Psoas muscle (tissue), 8 donors: ENCODE measurements at places on chromosomes 4 and X. TPM values are rescaled to one million over a fixed set of nuclear protein-coding genes. Genes with fewer than 3 reads are reported as not detected.

- no peak for DNase-seq
Observed at GRCh38 chrX:129144172-129145038, 378.9 kb downstream of the SMARCA1 start.

- DNase-seq: no peak
Observed at GRCh38 chrX:78066110-78066509, 37.9 kb upstream of the PGK1 start.

GRCh38 chr4:180610324-180610723 lies 1632.9 kb upstream of the TENM3 start:
- DNase-seq: no peak

Gene SLITRK4
- total RNA-seq: 12.9 TPM

GRCh38 chr4:20496068-20496467 lies 204.2 kb upstream of the PACRGL start:
- no peak for DNase-seq

Gene ANXA10
- not detected for total RNA-seq

GRCh38 chr4:87851332-87851731 lies 18.6 kb downstream of the MEPE start:
- DNase-seq: no peak

DNA sequence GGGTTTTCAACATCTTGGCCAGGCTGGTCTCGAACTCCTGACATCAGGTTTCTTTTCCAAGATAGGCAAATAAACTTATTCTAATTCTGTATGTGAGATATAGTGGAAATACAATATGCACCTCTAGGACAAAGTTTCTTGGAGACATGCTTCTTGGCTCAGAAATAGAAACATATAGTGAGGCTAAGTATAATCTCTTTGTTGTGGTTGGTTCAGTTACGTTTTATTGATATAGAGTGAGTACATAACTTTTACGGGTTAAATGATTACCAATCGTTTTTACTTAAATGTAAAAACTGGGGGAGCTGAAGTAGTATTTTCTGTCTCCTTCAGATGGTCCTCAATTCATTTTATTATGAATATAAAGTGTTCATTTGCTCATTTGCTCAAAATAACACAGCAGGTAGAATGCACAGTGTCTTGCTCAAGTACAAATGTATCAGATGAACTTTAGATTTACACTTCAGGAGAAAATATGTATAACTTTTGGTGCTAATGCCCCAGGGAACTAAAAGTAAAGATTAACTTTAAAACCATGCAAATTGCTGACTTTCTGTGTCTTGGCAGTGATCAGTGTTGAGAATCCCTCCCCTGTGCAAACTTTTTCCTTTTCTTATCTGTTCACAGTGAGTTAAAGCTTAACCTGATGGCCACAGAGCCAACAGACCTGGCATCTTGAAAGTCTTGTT lies 77.6 kb downstream of the AFF1 start:
- no peak for DNase-seq

DNA sequence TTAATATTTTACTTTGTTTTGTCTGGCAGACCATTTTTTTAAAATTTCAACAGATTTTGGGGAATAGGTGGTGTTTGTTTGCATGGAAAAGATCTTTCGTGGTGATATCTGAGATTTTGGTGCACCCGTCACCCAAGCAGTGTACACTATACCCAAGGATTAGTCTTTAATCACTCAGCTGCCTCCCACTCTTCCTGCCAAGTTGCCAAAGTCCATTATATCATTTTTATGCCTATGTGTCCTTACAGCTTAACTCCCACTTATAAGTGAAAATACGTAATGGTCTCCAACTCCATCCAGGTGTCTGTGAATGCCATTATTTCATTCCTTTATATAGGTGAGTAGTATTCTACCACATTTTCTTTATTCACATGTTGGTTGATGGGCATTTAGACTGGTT lies 281.7 kb upstream of the GK2 start:
- no peak for DNase-seq

Gene ARHGAP36
- 0.30 TPM for total RNA-seq

- DNase-seq: no peak
Observed at GRCh38 chr4:153223930-153224329, 19.7 kb downstream of the TRIM2 start.

- DNase-seq: no peak
Observed at GRCh38 chr4:40524366-40525041, 105.2 kb downstream of the RBM47 start.

Gene OTUD4
- total RNA-seq: 51.6 TPM

Gene MAP9
- total RNA-seq: 0.90 TPM

- DNase-seq: no peak
Observed at GRCh38 chr4:176837169-176837895, 44.6 kb upstream of the VEGFC start.

Gene TRMT10A
- 2.9 TPM for total RNA-seq

- DNase-seq: no peak
Observed at GRCh38 chrX:8413279-8413678, 51.4 kb upstream of the VCX3B start.
